Melanocyte of skin (primary cell): ENCODE measurements at places on chromosomes 11 and 22. TPM values are rescaled to one million over a fixed set of nuclear protein-coding genes. Genes with fewer than 3 reads are reported as not detected.

The ACR gene
- not detected in 2 replicates for total RNA-seq

The GNG3 gene
- total RNA-seq = not detected in 2 replicates

The OR52E4 gene
- total RNA-seq = not detected in 2 replicates

The AGBL2 gene
- total RNA-seq = 1.9 and 2.0 TPM in 2 replicates

The PNPLA5 gene
- not detected in 2 replicates for total RNA-seq

The LMO1 gene
- total RNA-seq = not detected in 2 replicates

The SCUBE2 gene
- 5.1 and 15.7 TPM in 2 replicates for total RNA-seq

The RCE1 gene
- 12.7 and 19.3 TPM in 2 replicates for total RNA-seq

The POU2AF3 gene
- not detected in 2 replicates for total RNA-seq

The MUC6 gene
- not detected in 2 replicates for total RNA-seq

The PGA5 gene
- total RNA-seq = not detected in 2 replicates

The SCO2 gene
- 5.2 and 5.5 TPM in 2 replicates for total RNA-seq

The SF3B2 gene
- total RNA-seq = 173 and 197 TPM in 2 replicates

The DEFB131B gene
- not detected in 2 replicates for total RNA-seq

The OR5J2 gene
- not detected in 2 replicates for total RNA-seq

The CEND1 gene
- not detected in 2 replicates for total RNA-seq

The CEP126 gene
- total RNA-seq = 0.62 and 0.67 TPM in 2 replicates

The BEST1 gene
- 7.0 and 7.4 TPM in 2 replicates for total RNA-seq

The CD248 gene
- total RNA-seq = 1.7 and 2.3 TPM in 2 replicates

The OR6A2 gene
- 0.69 and 1.1 TPM in 2 replicates for total RNA-seq

The SYNGR1 gene
- total RNA-seq = 31.7 and 65.4 TPM in 2 replicates

The LINC01488 gene
- not detected in 2 replicates for total RNA-seq

The LRRC32 gene
- total RNA-seq = 0.34 and 0.73 TPM in 2 replicates

The PHF5A gene
- total RNA-seq = 23.1 and 35.3 TPM in 2 replicates

The DENND6B gene
- total RNA-seq = 0.67 and 2.2 TPM in 2 replicates
